ENCODE measurements at places on chromosomes 4 and X. TPM values are rescaled to one million over a fixed set of nuclear protein-coding genes. Genes with fewer than 3 reads are reported as not detected.

Gene PTCHD1
- not detected for total RNA-seq

Gene FGA
- total RNA-seq = not detected

- DNase-seq = no peak
These were observed 54.9 kb downstream of the NWD2 start for GRCh38 chr4:37299468-37299867.

Gene FGD1
- 2.0 TPM for total RNA-seq

GRCh38 chr4:184506527-184507121 lies 32.3 kb upstream of the IRF2 start:
- DNase-seq = no peak

DNA sequence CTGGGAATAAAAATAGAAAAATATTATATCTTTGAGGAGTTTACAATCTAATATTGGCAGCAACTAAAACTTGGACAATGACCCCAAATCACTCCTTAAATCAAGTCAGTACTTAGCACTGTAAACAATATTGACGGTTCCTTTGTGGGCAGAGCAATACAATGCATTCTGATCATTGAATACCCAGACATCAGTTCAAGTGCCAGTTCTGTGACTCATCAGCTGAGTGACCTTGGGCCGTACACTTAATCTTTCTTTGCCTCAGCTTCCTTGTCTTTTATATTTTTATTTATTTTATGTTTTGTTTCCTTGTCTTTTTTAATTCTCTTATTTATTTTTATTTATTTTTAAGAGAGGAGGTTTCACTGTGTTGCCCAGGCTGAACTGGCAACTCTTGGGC lies 112.2 kb upstream of the ANXA3 start:
- no peak for DNase-seq

GRCh38 chrX:9293051-9293496 lies 171.8 kb upstream of the TBL1X start:
- DNase-seq = no peak

DNA sequence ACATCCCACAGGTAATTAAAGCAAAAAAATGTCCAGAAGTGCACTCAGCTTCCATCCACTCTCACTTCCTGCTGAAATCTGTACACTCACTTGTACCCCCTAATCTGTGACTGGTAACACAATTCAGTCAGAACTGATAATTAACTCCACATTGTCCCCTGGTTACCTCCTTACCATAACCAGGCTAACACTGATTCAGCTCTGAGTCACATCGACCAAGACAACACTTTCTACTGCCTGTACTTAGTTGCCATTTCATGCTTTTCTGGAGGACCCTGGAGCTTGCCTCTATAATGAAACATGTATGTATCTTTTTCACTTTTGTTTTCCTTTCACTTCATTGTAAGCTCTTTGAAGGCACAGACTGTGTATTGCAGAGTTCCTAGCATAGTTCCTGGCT lies 130.9 kb upstream of the GABRG1 start:
- DNase-seq = peak; percentile 38

- DNase-seq = peak; percentile 19
These were observed 62.0 kb upstream of the CLNK start for GRCh38 chr4:10746371-10747171.

Gene CLDN34
- not detected for total RNA-seq

GRCh38 chrX:2406891-2407518 lies 93.8 kb downstream of the DHRSX start:
- DNase-seq = no peak

Gene UGT8
- total RNA-seq = not detected

Gene ARX
- not detected for total RNA-seq

GRCh38 chrX:32839781-32840180 lies 371.6 kb downstream of the DMD start:
- DNase-seq = no peak

GRCh38 chrX:45110494-45110893 lies 90.2 kb downstream of the DIPK2B start:
- no peak for DNase-seq

DNA sequence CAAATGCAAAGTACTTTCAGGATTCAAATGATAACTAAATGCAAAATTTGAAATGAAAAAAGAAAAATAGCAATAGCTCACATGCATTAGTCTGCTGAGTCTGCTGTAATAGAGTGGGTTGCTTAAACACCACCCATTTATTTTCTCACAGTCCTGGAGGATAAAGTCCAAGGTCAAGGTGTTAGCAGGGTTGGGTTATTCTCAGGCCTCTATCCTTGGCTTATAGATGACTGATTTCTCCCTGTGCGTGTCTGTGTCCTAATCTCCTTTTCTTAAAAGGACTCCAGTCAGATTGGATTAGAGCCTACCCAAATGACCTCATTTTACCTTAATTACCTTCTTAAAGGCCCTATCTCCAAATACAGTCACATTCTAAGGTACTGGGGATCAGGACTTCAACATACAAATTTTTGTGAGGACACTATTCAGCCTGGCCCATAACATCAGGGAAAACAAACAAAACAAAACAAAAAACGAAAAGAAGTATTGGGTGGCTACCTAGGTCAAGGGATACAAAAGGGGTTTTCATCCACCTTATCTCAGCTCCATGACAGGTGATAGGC lies 6.3 kb upstream of the TBL1X start:
- no peak for DNase-seq

- DNase-seq = no peak
These were observed 1250.7 kb downstream of the RAPGEF2 start for GRCh38 chr4:160353548-160353947.

DNA sequence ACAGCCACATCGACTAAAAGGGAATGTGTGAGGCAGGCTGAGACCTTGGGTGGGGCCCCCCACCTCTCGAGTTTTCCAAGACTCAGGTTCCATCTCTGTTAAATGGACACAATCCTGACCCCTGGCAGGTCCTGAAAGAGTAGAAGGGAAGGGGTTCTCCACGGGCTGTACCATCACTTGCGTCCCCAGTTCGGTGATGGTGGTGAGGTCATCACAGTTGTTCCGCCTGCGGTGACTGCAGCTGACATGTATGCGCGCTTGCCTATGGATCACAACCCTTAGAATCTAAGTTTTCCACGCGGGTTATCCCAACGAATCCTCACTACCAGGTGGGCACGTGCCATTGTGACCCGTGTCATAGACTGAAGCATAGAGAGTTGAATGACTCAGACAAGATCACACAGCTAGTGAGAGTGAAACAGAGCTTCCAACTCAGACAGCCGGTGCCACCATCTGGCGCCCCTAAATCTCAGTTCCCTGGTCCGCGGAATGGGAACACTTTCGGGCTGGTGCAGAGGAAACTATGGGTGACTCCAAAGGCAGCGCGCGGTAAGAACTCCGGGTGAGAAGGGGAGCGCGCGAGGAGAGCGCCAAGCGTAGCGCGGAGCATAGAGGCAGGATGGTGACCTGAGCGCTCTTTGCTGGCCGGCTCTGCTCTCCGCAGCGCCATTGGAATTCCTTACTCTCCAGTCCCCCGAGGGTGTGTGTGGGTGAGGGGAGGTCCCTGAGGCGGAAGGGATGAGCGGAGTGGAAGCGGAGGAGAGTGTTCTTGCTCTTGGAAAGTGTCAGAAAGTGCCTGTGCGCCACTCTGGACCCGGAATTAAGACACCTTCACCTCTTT lies 10.5 kb downstream of the MSX1 start:
- no peak for DNase-seq

Gene SLC6A14
- not detected for total RNA-seq

DNA sequence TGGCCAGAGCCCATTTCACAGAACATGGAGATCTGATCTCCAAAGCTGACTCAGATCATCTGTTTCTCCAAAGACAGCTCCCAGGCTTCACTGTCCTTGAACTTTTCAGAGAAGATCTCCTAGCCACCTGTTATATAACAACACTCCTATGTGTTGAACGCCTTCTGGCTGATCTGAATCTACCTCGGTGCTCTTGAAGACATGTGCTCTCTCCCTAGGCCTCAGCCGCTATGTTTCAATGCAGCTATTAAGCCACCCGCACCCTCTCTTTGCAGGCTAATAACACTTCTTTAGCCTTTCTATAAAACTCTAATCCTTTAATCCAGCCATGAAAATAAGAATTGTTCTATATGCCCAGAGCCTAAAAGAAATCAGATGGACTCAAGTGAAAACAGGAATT lies 34.9 kb downstream of the SEL1L3 start:
- no peak for DNase-seq

DNA sequence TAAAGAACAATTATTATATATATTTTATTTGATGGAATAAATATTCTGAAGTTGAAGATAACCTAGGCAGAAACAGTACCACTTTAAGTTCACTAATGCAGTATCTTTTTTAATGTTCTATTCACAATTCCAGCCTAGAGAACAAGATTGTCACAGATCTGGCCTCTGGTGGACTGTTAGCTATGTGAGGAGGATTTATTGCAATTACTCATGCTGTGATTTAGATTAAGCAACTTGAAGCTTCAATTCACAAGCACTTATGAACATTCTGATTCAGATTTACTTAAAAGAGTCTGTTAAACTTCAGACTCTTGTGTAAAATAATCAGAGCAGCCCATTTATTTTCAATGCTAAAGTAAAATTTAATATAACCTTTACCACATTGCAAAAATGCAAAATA lies 1489.8 kb downstream of the STIM2 start:
- peak; percentile 72 for DNase-seq

Gene ENPP6
- not detected for total RNA-seq

Gene IL2RG
- total RNA-seq = not detected

Gene NPNT
- total RNA-seq = not detected

DNA sequence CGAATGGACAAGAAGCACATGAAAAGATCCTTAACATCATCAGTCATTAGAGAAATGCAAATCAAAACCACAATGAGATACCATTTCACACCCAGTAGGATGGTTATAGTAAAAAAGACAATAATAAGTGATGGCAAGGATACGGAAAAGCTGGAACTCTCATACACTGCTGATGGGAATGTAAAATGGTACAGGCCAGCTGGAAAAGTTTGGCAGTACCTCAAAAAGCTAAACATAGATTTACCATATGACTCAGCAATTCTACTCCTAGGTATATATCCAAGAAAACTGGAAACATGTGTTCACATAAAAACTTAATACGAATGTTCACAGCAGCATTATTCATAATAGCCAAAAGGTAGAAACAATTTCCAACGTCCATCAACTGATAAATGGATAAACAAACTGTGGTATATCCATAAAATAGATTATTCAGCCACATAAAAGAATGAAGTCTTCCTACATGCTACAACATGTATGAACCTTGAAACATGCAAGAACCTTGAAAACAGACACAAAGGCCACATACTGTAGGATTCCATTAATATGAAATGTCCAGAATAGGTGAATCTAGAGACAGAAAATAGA lies 11.9 kb downstream of the RPS6KA3 start:
- peak; percentile 71 for DNase-seq

GRCh38 chrX:80120335-80120734 lies 105.8 kb downstream of the TBX22 start:
- DNase-seq = no peak

GRCh38 chr4:171203425-171203824 lies 609.8 kb upstream of the GALNTL6 start:
- DNase-seq = no peak

DNA sequence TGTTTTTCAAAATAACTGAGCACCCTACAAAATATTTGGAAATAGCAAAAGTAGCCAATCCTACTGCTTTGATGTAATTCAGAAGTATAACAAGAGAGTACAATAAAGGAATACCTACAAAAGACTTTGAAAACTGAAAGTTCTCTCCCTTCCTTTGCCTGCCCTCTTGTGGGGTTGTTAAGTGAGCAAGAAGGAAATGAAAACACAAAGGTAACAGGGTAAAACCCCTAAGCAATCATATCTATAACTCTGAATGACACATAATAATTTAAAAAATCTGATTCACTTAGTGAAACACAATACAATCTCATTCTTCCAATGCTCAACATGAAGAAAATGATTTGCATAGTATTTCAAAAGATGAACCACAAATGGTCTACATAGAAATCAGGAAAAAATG lies 98.2 kb downstream of the FRYL start:
- peak; percentile 52 for DNase-seq

Gene MAGED4B
- total RNA-seq = 35.5 TPM

GRCh38 chr4:56042225-56042624 lies 93.5 kb downstream of the CEP135 start:
- DNase-seq = no peak

DNA sequence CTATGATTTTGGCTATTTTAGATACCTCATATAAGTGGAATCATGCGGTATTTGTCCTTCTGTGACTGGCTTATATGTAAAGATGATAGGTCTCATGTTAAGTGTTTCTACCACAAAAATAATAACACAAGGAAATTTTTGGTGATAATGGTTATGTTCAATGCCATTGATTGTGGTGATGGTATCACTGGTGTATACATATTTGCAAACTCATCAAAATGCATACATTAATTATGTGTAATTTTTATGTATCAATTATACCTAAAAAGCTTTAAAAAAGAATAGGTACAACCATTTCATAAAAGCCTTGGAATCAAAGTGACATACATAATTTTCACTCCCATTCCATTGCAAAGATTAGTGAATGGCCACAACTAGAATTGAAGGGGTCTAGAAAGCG lies 178.3 kb upstream of the FMR1 start:
- DNase-seq = no peak

DNA sequence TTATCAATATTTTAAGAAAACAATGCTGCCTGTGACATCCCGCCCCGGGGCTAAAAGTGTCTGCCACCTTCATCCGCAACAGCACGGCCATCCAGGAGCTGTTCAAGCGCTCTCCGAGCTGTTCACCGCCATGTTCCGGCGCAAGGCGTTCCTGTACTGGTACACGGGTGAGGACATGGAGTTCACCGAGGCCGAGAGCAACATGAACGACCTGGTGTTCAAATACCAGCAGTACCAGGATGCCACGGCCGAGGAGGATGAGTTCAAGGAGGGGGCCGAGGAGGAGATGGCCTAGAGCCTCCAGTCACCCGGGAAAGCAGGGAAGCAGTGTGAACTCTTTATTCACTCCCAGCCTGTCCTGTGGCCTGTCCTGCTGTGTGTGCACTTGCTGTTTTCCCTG lies 12.1 kb upstream of the KLHL13 start:
- DNase-seq = no peak

Gene NHSL2
- total RNA-seq = 0.83 TPM

Gene OTC
- total RNA-seq = not detected

Gene VCX3B
- not detected for total RNA-seq

GRCh38 chrX:14050709-14051108 lies 21.0 kb upstream of the GEMIN8 start:
- peak; percentile 10 for DNase-seq

- peak; percentile 69 for DNase-seq
These were observed 852 bp upstream of the WDR44 start for GRCh38 chrX:118345045-118345463.

GRCh38 chr4:186839122-186840037 lies 115.7 kb upstream of the FAT1 start:
- peak; percentile 92 for DNase-seq

Gene BTK
- total RNA-seq = not detected

GRCh38 chr4:152643153-152644035 lies 36.4 kb downstream of the TMEM154 start:
- no peak for DNase-seq

Gene RAB33A
- 1.6 TPM for total RNA-seq

DNA sequence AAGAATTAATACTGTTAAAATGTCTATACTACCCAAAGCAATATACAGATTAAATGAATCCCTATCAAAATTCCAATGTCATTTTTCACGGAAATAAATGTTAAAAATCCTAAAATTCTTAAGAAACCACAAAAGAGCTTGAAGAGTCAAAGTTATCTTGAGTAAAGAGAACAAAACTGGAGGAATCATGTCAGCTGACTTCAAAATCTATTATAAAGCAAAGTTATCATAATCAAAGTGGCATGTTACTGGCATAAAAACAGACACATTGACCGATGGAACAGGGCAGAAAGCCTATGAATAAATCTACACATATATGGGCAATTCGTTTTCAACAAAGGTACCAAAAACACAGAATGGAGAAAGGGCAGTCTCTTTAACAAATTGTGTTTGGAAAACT lies 579.0 kb downstream of the INPP4B start:
- DNase-seq = no peak

GRCh38 chr4:164768516-164768915 lies 14.6 kb downstream of the SMIM31 start:
- DNase-seq = peak; percentile 3

Gene SLITRK4
- not detected for total RNA-seq

Measured in IMR-90 (cell line).